ENCODE measurements at places on chromosomes 3 and 15.

- DNase-seq, result peak; percentile 4
Observed at GRCh38 chr3:44235604-44236484, 5.8 kb upstream of the TOPAZ1 start.

DNA sequence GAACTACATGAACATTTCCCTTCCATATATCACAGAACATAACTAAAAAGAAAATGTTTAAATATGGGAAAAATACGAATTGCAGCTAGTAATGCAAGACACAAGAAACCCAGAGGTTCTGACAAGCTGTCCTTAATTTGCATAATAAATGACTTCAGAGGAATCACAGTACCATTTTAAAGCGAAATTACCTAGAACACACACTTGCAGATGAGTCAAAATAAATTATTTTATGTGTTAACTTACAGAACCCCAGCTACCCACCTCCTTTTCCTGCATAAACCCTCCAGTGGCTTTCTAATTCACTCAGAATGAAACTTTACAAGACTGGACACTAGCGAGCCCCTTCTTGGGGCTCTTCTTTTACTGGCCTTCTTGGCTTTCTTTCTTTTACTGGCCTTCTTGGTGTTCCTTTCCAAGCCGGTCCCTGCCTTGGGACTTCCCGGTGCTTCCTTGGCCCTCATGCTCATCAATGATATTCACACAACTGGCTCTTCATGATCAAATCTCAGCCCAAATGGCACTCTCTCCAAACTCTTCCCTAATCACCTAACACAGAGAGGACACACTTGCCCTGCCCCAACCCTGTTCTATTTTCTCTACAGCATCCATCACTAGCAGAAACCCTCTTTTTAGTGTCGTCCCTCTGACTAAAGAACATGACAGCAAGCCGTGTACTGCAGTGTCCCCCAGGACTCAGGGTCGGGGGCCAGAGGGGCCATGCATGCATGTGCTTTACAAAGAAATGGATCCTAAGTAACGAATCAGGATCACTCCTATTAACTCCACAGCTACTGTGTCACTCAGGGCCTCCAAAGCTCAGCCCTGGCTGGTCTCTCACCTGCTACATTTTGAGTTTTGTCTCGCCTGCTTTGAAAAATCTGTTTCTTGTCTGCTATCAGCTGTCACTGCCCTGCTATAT is 4.8 kb downstream of the CHSY1 start:
- no peak for DNase-seq

DNA sequence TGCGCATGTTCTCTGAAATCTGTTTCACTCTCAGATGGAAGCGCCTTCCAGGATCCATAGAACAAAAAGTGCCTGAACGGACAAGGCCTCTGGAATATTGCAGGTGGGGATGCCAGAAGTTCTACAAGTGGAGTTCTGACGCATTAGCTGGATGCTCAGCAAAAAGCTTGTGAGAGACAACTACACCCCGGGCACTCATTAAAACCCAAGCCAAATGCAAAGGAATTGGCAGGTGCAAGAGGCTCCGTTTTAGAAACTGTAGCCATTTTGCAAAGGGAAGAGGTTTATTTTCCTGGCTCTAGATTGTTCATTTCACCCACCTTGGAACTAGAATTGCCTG is 35.2 kb upstream of the SLC24A5 start:
- DNase-seq, result no peak

DNA sequence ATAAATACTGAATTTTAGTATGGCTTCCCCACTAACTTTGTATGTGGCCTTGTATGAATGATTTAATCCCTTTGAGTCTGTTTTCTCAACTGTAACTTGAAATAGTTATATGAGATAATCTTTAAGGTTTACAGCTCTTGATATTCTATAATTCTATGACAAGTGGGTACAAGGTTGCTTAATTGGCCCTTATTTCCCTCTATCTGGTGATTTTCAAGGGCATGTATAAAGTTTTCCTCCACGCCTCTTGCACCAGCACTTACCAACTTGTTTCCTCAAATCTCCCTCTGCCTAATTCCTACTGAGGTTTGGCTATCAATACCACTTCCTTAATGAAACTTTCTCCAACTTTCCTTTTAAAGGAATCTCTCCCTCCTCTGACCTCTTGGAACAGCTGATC is 112.9 kb downstream of the ISL2 start:
- no peak for DNase-seq

DNA sequence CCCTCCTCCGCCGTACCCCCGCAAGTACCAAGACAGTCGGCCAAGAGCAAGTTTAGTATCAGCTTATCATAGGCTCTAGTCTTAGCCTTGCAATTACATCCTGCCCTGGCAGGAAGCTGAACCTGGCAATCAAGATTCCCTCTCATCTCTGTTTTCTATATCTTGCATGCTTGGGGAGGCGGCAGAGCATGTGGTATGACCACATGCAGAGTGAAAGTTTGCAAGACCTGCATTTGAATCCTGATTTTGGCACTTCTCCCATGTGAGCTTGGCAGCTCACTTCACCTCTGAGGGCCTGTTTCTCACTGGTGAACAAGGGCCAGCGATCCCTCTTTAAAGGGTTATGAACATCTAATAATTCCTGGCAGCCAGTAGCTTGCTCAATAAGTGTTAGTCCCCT is 106.1 kb upstream of the FRMD4B start:
- DNase-seq, result no peak

GRCh38 chr15:57972864-57973263 is 92.6 kb downstream of the ALDH1A2 start:
- no peak for DNase-seq

- DNase-seq, result peak; percentile 79
Observed at GRCh38 chr3:157999246-157999645, 107.0 kb downstream of the SHOX2 start.

GRCh38 chr3:112688819-112689218 is 47.9 kb upstream of the CCDC80 start:
- DNase-seq, result no peak

- DNase-seq, result no peak
Observed at GRCh38 chr3:127568586-127568985, 21.9 kb downstream of the TPRA1 start.

DNA sequence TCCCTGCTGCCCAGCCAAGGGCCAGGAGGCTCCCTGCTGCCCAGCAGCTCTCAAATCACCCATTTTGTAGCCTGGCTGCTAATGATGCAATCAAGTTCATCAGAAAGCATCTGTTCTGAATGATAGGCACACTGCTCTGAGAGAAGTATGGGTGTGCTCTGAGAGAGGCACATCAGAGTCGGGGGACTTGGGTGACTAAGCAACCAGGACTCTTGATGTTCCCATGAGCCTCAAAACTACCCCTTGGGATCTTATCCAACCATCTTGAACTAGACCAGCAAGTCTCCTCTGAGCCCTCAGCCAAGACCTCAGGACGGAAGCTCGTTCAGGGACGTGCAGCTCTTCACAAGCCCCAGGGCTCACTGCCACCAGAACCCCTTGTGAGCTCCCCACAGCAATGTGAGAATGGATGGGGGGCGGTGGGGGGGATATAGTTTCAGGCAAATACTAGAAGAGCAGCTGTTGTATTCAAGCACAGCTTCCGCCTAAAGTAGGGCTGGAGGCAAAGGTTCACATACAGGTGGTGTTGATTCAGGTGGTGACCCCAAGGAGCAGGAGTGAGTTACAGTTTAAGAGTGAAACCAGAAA is 52.2 kb upstream of the HES1 start:
- no peak for DNase-seq

- no peak for DNase-seq
Observed at GRCh38 chr3:122310361-122310760, 14.7 kb upstream of the CSTA start.

DNA sequence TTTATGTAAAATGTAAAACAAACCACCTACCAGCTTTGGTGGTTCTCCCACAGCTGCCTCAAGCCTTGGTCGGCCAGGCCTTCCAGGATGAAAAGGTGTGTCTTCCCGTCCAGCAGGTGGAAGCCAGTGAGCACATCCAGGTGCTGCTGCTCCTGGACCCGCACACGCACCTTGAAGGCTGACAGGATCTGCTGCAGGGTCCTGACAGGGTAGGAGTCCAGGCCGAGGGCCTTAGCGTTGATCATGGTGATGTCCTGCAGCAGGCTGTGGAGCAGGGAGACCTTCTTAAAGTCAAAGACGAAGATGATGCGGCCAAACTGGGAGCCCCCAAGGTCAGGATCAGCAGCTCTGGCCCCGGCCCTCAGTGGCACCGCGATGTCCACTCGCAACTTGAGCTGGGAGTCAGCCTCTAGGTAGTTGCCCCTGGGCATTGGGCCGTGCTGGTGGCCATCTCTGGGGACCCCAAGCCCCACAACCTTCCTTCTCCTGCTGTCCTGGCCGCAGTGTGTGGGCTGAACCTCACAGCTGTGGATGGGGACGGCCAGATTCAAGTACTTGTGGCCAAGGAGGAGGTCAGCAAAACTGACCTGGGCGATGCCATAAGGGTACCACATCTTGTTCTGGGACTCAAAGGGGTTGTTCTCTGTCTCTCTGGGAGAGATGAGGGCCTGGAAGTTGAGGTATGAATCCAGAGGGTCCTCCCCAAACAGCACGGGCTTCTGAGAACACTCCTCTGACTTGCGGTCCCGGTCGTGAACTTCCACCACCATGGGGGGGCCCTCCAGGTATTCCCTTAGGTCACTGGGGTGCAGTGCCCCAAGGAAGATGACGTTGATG is 48.6 kb downstream of the CFAP92 start:
- DNase-seq, result no peak

GRCh38 chr3:13073326-13074005 is at the start of gene IQSEC1:
Gene IQSEC1 (minus strand): TSS chr3:13073429. CDS start chr3:13073014, 415 bp downstream.
- DNase-seq, result no peak

DNA sequence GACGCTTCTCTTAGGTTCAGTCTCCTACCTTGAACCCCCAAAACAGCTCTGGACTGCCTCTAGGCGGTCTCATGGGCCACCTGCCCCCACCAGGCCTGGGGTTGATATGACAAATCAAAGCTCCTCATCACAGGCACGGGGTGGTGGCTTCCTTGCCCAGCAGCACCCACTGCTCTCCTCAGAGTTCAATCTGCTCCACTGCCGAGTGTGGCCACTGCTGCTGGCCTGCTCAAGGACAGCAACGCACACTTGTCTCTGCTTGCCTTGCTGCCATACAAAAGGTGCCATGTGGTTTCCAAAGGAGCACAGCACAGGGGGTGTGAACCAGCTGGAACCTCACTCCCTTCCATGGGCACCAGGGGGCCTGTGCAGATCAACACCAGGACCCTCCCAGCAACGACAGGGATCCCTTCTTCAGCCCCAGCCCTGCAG is 10.2 kb downstream of the KBTBD13 start:
- DNase-seq, result no peak

GRCh38 chr3:52240059-52240885 is 1.3 kb upstream of the TWF2 start:
- DNase-seq, result peak; percentile 44

DNA sequence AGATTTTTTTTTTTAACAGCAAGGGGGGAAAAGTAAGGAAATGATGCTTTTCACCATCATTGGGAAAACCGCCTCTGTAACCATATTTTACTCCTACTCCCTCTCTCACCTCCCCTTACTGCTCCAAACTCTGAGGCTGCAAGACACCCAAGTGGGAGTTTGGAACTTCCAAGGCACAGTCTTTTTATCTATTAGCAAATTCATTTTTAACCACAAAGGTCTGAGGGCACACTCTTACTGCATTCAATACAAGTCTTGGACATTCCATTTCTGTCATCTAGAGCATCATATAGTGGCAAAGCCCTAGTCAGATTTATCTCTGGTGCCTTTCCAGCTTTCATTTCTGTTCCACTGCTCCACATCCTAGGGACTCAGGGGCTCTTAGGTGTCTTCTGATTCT is 13.2 kb downstream of the FAM162A start:
- DNase-seq, result no peak

DNA sequence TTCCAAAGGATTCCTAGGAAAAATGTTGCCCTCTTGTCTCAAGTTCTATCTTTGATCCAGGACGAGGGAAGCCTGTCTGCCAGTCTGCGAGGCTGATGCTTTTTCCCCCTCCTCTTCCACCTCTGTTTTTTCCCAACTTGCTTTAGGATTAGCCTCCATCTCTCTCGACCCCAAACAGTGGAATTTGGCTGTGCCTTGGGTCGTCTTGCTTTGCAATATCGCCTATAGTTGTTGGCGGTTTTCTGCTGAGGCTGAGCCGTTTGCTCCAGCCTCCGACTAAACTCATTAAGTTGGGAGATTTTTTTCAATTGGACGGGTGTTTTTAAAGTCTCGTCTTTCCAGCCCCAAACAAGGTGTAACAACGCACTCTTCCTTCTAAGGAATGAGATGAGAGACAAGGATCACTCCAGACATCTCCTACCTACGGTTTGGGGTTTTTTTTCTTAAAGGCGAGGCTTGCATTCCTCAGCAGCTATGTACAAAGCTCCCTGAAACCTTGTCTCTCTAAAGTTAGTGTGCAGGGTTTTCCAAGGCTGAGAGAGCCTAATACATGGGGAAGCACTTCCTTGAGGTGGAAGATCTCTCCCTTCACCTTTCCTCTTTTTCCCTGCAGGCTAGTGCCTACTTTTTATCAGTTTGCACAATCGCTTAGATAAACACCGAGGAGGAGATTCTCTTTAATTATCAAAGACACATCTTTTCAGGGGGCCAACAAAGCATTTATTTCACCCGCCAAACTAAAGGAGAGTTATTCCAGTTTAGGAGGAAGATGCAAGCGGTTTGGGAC is 4.8 kb upstream of the NR2F2 start:
- DNase-seq, result no peak

GRCh38 chr15:29316422-29316821 is 46.8 kb upstream of the NSMCE3 start:
- no peak for DNase-seq

GRCh38 chr3:66266551-66266950 is 45.8 kb downstream of the SLC25A26 start:
- DNase-seq, result no peak

DNA sequence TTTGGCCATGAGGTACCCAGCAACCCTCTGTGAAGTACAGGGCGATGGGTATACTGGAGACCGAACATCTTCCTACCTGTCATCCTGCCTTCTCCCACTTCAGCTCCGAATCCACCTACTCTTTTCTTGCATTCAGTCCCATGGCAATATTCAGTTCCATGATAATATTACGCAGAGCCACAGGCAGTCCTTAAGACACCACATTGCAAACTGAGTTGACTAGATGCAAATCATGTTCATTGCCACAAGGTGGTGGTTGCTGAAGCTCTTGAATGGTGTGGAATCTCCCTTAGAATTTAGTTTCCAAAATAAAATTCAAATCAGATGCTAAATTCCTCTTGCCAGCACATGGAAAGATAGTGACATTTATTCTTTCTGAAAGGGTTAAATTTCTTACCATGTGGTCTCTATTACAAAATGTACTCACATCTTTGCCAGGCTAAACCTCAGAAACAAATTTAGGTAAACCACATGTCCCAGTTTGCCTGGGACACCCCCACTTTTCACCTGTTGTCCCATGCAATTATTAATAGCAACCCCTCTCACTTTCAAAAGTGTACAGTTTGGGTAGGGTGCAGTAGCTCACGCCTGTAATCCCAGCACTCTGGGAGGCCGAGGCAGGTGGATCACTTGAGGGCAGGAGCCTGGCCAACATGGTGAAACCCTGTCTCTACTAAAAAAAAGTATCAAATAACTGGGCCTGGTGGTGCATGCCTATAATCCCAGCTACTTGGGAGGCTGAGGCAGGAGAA is 1.7 kb upstream of the NME9 start:
- no peak for DNase-seq

DNA sequence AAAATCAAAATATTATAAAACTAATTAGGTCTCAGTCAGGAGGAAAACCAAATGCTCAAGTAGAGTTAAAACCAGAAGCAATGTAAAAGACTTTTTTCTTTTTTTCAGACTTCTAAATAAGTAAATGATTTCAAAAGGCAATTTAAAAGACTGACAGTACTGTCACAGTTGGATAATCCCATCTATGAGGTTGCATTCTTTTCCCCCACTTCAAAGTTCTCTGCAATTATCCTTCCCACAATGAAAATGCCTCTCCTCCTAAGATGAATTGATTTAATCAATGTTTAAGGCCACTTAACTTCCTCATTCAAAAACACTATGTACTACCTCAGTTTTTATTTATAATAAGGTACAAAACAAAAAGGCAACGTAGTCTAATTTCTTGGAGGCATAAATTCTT is 8.1 kb downstream of the MRPL3 start:
- no peak for DNase-seq
